ENCODE measurements at places on chromosomes 11 and 22. TPM values are rescaled to one million over a fixed set of nuclear protein-coding genes. Genes with fewer than 3 reads are reported as not detected.

The ZP1 gene
- not detected for total RNA-seq

The SEC14L6 gene
- not detected for total RNA-seq

The THY1 gene
- 22.0 TPM for total RNA-seq

The GANAB gene
- total RNA-seq, result 213 TPM

The CASP5 gene
- not detected for total RNA-seq

The CALCB gene
- total RNA-seq, result 0.74 TPM

The CCDC89 gene
- not detected for total RNA-seq

The SLC25A1 gene
- 54.8 TPM for total RNA-seq

The TENM4 gene
- 50.7 TPM for total RNA-seq

The FAT3 gene
- 80.6 TPM for total RNA-seq

The SORL1 gene
- 11.1 TPM for total RNA-seq

- H3K4me3 ChIP-seq, result peak overlapping the region; percentile 28
- H3K27me3 ChIP-seq, result no peaks in the 10 kb centered on the region
- H3K4me1 ChIP-seq, result peaks cover 21% of the 10 kb centered on the region
- H3K27ac ChIP-seq, result no peak overlapping the region
These were observed 2.2 kb downstream of the CD59 start for GRCh38 chr11:33733980-33734379.

- no peak for DNase-seq
- no peak overlapping the region for H3K27ac ChIP-seq
These were observed 139.5 kb downstream of the KIF18A start for GRCh38 chr11:27968461-27968860.

- H3K36me3 ChIP-seq, result no peaks in the 10 kb centered on the region
- H3K4me1 ChIP-seq, result peaks cover 70% of the 10 kb centered on the region
- no peak for DNase-seq
- peak overlapping the region; percentile 95 for H3K27ac ChIP-seq
- peak overlapping the region; percentile 86 for H3K4me3 ChIP-seq
- peaks cover 7% of the 10 kb centered on the region for H3K27me3 ChIP-seq
These were observed 67.2 kb downstream of the CECR2 start for GRCh38 chr22:17436382-17436980.

DNA sequence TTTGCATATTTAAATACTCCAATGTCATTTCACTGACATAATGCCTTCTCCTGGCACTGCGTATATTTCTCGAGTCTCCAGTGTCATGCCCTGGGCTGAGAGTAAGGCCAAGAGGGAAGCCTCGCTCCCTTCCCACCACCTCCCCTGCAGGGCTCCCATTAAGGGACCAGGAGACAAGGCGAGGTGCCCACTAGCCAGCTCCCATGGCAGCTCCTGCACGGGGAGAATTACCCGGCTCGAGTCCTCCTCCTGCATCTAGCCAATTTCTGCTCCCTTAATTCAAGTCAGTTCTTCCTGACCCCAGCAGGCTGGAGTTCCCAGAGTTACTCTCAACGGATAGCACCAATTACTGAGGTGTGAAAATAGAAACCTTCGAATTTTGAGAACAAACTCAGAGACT is 31.9 kb downstream of the OPCML start:
- H3K27me3 ChIP-seq, result peaks cover 4% of the 10 kb centered on the region
- no peak overlapping the region for H3K4me3 ChIP-seq
- DNase-seq, result no peak
- no peaks in the 10 kb centered on the region for H3K36me3 ChIP-seq

DNA sequence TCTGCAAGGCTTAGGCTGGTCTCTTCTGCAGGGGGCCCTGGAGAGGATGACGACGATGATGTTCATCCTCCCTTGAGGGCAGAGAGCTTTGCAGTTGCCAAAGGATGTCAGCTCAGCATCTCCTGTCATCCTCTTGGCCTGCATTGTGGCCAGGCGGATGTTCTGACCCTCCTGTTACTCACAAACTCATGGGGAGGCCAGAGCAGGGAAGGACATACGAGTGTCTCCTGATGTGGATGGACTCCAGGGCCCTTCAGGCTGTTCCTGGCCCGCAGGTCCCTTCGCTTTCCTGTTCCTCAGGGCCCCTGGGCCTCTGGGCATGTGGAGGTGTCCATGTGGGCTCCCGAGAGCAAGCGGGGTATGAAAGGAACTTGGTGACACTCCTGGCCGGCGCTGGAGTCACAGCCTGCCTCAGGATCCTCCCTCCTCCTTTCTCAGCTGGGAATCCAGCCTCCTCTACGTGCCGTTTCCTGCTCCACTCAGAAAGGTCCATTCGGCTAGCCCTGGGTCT is 8.5 kb downstream of the ADORA2A start:
- peaks cover 13% of the 10 kb centered on the region for H3K4me1 ChIP-seq
- H3K4me3 ChIP-seq, result no peak overlapping the region

DNA sequence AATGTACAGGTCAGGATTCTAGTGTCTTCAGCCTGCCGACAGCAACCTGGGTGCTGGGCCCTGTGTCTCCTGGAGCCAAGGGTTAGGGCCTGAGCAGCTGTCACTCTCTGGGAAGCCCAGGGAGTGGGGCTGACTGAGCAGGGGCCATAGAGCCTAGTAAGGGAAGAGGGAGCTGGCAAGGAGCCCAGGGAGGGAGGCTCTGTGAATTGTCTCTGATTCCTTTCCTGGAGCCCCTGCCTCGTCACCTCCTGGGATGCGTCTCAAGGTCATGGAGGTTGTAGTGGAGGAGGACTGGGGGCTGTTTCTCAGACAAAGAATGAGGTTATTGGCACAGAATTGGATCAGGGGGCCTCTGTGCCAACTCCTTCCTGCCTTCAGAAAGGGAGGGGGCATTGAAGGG is 11.8 kb downstream of the SOX10 start:
- no peak overlapping the region for H3K4me3 ChIP-seq
- H3K36me3 ChIP-seq, result no peaks in the 10 kb centered on the region

GRCh38 chr11:132220474-132220873 is 850.1 kb downstream of the NTM start:
- H3K4me1 ChIP-seq, result no peaks in the 10 kb centered on the region
- no peaks in the 10 kb centered on the region for H3K36me3 ChIP-seq
- peaks cover 4% of the 10 kb centered on the region for H3K27me3 ChIP-seq
- no peak for DNase-seq

GRCh38 chr11:46649180-46649738 is 31.9 kb downstream of the ATG13 start:
- H3K36me3 ChIP-seq, result peaks cover 5% of the 10 kb centered on the region
- H3K4me1 ChIP-seq, result no peaks in the 10 kb centered on the region
- no peak for DNase-seq
- H3K27ac ChIP-seq, result peak overlapping the region; percentile 77
- no peaks in the 10 kb centered on the region for H3K27me3 ChIP-seq

DNA sequence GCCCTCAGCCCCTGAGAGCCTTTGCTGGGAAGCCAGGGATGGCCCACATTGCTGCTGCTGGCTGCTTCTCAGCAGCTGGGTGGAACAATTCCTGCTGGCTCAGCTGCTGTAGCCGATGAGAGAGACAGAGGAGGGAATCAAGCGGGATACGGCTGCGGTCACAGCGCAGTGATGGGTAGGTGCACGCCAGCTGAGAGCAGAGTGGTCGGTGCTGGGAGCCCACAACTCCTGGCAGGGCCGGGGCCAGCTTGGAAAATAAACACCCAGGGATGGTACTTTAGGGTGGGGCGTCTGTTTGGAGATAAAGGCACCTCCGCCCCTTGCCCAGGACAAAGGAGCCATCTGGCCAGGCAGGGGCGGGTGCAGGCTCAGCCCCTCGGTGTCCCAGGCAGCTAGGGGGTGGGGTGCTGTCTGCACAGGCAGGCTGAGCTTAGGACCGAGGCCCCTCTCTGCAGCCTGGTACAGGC is 480.5 kb downstream of the MIAT start:
- H3K27ac ChIP-seq, result peak overlapping the region; percentile 20
- peak; percentile 44 for DNase-seq
- peak overlapping the region; percentile 71 for H3K4me3 ChIP-seq
- peaks cover 9% of the 10 kb centered on the region for H3K27me3 ChIP-seq
- peaks cover 9% of the 10 kb centered on the region for H3K36me3 ChIP-seq

DNA sequence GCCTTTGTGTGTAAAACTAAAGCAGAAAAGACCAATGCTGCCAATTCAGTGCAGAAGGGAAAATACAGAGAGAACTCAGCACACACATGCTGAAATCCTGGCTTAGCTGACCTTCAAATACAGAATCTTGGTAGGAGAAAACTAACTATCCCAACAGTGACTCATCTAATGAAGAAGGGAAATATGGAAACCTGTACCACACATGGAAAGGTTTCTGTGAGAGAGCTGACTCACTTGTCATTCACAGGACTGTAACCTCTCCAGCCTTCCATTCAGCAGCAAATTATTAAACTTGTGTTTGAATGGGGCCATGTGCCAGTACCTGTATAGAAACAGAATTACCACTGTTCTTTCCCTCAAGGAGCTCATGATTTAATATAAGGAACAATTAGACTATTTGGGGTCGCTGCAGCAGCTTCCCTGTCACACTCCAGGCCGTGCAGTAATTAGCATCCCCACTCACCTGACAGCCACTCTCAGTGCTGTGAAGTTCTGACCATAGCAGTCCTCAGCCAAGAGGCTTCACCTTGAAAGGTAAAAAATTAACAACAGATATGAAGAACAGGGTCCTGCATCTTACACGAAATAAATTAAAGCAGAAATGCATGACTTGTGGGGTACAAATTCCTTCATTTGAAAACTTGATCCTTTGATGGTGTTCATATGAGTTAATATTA is 53.9 kb downstream of the MSANTD4 start:
- H3K27me3 ChIP-seq, result no peaks in the 10 kb centered on the region
- DNase-seq, result no peak
- no peaks in the 10 kb centered on the region for H3K36me3 ChIP-seq
- H3K27ac ChIP-seq, result no peak overlapping the region
- peaks cover 3% of the 10 kb centered on the region for H3K4me1 ChIP-seq

- peaks cover 1% of the 10 kb centered on the region for H3K27me3 ChIP-seq
- DNase-seq, result no peak
- H3K27ac ChIP-seq, result peak overlapping the region; percentile 55
- H3K36me3 ChIP-seq, result peaks cover 13% of the 10 kb centered on the region
- H3K4me1 ChIP-seq, result peaks cover 3% of the 10 kb centered on the region
These were observed 7.5 kb upstream of the WEE1 start for GRCh38 chr11:9565822-9566560.

- peaks cover 18% of the 10 kb centered on the region for H3K4me1 ChIP-seq
- DNase-seq, result no peak
- H3K27me3 ChIP-seq, result no peaks in the 10 kb centered on the region
- H3K36me3 ChIP-seq, result no peaks in the 10 kb centered on the region
These were observed 594.8 kb upstream of the B3GAT1 start for GRCh38 chr11:135006800-135007199.

DNA sequence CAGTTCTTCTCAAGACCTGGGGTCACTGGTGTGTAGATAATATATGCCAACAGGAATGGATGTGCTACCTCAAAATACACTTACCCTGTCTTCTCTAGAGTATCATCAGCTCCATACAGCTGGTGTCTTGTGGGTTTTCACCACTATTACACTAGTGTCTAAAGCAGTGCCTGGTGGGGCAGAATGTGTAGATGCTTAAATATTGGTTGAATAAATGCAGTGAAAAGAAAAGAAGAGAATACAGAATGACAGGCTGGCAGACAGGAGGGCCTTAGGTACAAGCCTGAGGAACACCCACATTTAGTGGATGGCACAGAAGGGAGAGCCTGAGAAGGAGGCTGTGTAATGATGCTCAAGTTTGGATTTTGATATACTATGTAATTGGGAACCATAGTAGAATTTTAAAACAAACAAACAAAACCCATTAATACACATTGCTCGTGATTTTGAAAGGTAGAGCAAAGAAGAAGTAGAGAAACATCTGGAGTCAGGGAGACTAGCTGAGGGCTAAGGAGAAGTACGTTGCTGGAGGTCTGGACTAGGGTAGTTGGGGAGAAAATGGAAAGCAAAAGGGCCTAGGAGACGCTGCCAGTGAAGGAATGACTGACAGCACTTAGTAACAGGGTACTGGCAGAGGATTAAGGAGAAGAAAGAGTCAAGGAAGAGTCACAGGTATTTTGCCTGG is 20.5 kb upstream of the RAG2 start:
- H3K36me3 ChIP-seq, result no peaks in the 10 kb centered on the region
- H3K4me3 ChIP-seq, result peak overlapping the region; percentile 1
- no peak for DNase-seq
- peak overlapping the region; percentile 7 for H3K27ac ChIP-seq

- no peak overlapping the region for H3K4me3 ChIP-seq
- no peaks in the 10 kb centered on the region for H3K36me3 ChIP-seq
These were observed 14.6 kb downstream of the GLB1L2 start for GRCh38 chr11:134346101-134346975.

- H3K4me1 ChIP-seq, result peaks cover 9% of the 10 kb centered on the region
- H3K27ac ChIP-seq, result peak overlapping the region; percentile 60
- no peak overlapping the region for H3K4me3 ChIP-seq
These were observed 1194.9 kb downstream of the BRD1 start for GRCh38 chr22:48632646-48633246.

DNA sequence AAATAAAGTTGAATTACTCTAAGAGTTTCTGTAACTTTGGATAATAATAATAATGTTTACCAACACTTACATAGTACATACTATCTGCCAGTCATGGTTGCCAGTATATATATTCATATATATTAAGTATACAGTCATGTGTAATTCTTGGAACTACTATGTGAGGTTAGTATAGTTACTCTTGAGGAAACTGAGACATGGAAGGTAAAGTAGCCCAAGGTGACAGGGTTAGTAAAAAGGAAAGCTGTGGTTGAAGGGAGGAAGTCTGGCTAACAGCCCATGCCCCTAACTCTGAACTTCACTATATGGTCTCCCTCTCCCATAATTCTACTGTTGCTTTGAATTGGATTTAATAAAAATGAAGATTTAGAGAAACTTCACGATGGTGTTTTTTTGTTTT is 24.9 kb downstream of the FDX1 start:
- H3K4me3 ChIP-seq, result no peak overlapping the region
- H3K4me1 ChIP-seq, result peaks cover 6% of the 10 kb centered on the region
- no peak overlapping the region for H3K27ac ChIP-seq
- H3K36me3 ChIP-seq, result no peaks in the 10 kb centered on the region
- no peak for DNase-seq
- no peaks in the 10 kb centered on the region for H3K27me3 ChIP-seq

- no peaks in the 10 kb centered on the region for H3K4me1 ChIP-seq
- no peak for DNase-seq
- H3K36me3 ChIP-seq, result no peaks in the 10 kb centered on the region
- no peak overlapping the region for H3K27ac ChIP-seq
- no peak overlapping the region for H3K4me3 ChIP-seq
- no peaks in the 10 kb centered on the region for H3K27me3 ChIP-seq
These were observed 94.8 kb upstream of the TENM4 start for GRCh38 chr11:79535606-79536005.

GRCh38 chr11:71236836-71237475 is 15.4 kb downstream of the SHANK2 start:
- H3K4me1 ChIP-seq, result peaks cover 4% of the 10 kb centered on the region
- peaks cover 3% of the 10 kb centered on the region for H3K27me3 ChIP-seq
- H3K4me3 ChIP-seq, result no peak overlapping the region

DNA sequence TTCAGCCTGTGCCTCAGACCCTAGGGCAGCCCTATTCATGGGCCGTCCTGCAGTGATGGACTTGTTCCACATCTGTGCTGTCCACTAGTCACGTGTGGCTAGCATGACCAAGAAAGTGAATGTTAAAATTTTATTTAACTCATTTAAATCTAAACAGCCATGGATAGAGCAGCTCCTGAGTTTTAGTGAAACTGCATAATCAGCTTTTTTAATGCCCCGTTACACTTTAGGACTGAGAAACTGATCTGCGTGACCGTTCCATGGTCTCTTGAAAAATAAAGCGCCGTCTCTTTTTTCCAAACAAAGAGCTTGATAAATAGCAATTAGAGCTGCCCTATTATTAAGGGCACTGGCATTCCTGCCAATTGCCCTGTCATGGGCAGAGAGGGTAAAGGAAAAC is 76.5 kb upstream of the SNX19 start:
- H3K36me3 ChIP-seq, result no peaks in the 10 kb centered on the region
- no peak overlapping the region for H3K27ac ChIP-seq
- H3K27me3 ChIP-seq, result peaks cover 1% of the 10 kb centered on the region
- DNase-seq, result no peak

All from glutamatergic neuron (in vitro differentiated cells).